ENCODE measurements at places on chromosomes 2 and 18.
A peak's percentile ranks its signal among the peaks of the same experiment; 100 is the strongest.

- no peak for DNase-seq
These were observed 320.2 kb downstream of the NRXN1 start for GRCh38 chr2:50711714-50712113.

DNA sequence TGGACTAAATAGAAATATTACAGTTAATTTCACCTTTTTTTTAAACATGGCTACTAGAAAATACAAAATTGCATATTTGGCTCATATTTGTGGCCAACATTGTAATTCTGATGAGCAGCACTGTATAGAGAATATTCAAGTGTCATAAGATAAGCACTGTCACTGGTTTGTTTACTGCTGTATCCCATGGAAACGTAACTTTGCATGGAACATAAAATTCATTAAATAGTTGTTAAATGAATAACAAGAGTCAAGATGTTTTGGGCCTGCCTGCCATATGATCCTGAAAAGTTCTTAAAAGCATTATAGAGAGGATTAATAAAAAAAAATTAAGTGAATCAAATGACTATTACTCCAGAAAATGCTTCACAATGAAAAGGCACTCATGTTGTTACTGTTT lies 763.7 kb upstream of the CRIM1 start:
- no peak for DNase-seq

- no peak for DNase-seq
These were observed 166.2 kb downstream of the TCF4 start for GRCh38 chr18:55421615-55422419.

GRCh38 chr2:65999103-65999502 lies 435.8 kb upstream of the MEIS1 start:
- no peak for DNase-seq

DNA sequence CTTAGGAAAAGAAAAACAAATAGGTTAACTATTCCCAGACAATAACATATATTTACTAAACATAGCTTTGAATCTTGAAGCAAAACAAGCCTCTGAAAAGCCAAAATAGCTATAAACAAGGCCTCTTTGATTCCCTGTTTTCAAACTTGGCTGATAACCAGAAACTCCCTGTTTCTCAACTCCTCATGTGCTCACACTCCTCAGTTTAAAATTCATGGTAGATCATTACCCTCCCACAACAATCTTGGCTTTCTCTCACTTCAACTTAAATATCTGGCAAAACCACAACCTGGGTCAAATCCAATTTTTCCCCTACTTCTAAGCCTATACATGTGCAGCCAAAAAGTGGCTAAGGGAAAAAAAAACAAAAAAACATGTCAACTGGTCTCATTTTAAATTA lies 15.6 kb downstream of the SUCLG1 start:
- peak; percentile 40 for DNase-seq

- no peak for DNase-seq
These were observed 18.3 kb downstream of the TRIB2 start for GRCh38 chr2:12734914-12735654.

Data from midbrain (tissue), 1 donor.